Activated CD8-positive, alpha-beta memory T cell treated with anti-CD3 and anti-CD28 coated beads for 1 hour (primary cell): ENCODE measurements at places on chromosomes 7 and 10.

GRCh38 chr7:149662591-149663095, 110.7 kb downstream of the ZNF467 start:
- DNase-seq: peak; percentile 11

DNA sequence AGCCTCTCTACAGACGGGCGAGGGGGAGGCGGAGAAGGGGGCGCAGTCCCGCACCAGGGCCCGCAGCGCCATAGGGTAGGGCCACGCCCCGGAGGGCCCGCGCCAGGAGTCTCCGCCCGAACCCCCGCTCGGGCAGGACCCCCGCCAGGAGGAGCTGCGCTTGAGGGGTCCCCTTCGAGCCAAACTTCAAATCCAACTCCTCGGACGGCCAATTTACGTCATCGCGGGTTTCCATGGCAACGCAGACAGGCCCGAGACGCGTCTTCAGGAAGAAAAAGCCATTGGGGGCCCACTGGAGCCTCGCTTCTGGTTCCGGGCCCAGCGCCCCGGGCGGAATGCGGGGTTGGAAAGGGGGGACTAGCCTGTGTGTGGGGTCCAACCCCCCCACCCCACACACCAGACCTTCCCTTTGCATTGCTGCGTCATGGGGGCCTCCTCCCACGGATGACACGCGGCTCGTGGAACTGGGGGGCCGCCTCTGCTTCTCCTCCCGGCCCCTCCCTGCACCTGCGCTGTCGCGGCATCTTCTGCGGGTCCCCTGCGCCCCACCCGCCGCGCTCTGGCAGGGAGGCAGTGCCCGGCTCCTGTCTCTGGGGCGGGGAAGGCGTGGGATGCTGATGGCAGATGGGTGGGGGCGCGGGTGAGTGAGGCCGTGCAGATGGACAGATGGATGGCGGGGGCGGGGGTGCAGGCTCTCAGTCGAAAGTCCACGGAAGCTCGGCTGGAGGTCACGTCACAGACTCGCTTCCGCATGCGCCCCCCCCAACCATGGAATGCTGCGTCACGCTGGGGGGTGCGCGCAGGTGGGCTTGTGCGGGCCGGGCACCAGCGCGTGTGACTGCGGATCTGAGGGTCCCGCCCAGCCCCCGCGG, 1.2 kb downstream of the CALY start:
- peak; percentile 86 for DNase-seq

GRCh38 chr10:17101910-17102266, 27.7 kb downstream of the CUBN start:
- no peak for DNase-seq

DNA sequence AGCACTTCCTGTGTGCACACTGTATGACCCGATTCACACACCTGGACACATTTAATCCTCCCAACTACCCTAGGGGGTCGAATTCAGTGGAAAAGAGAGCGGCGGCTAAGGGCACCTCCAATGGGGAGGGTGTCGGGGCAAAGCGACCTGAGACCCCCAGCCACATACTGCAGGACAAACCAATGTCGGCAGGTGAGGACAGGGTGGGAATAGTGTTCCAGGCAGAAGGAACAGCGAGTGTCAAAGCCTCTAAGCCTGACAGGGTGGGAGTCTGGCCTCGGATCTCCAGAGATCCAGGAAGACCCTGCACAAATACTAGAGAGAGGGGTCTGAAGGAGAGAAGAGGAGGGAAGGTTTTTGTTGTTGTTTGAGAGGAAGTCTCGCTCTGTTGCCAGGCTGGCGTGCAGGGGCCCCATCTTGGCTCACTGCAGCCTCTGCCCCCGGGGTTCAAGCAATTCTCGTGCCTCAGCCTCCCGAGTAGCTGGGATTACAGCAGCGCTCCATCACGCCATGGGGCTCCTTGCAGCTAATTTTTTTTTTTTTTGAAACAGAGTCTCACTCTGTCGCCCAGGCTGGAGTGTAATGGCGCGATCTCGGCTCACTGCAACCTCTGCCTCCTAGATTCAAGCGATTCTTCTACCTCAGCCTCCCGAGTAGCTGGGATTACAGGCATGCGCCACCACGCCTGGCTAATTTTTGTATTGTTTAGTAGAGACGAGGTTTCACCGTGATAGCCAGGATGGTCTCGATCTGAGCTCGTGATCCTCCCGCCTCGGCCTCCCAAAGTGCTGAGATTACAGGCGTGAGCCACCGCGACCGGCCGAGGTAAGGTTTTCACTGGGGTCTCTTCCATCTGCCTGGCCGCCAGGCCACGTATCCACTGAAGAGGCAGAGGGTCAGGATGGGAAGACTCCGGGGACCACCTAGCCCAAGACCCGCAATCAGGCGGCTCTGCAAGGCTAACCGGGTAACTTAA, 1.2 kb upstream of the ARPC1B start:
- DNase-seq: no peak

- no peak for DNase-seq
Observed at GRCh38 chr10:98748298-98748697, 301.6 kb upstream of the HPS1 start.

- no peak for DNase-seq
Observed at GRCh38 chr7:111918461-111918860, 287.7 kb downstream of the DOCK4 start.

GRCh38 chr7:30717181-30717580, 34.8 kb upstream of the INMT start:
- DNase-seq: no peak

GRCh38 chr7:5552123-5552522, 128.5 kb upstream of the TNRC18 start:
- DNase-seq: no peak

- peak; percentile 4 for DNase-seq
Observed at GRCh38 chr7:95476904-95477594, 8.7 kb upstream of the ASB4 start.

- DNase-seq: no peak
Observed at GRCh38 chr10:11091517-11092102, 73.9 kb downstream of the CELF2 start.

- no peak for DNase-seq
Observed at GRCh38 chr7:80779456-80779855, 139.4 kb downstream of the SEMA3C start.

DNA sequence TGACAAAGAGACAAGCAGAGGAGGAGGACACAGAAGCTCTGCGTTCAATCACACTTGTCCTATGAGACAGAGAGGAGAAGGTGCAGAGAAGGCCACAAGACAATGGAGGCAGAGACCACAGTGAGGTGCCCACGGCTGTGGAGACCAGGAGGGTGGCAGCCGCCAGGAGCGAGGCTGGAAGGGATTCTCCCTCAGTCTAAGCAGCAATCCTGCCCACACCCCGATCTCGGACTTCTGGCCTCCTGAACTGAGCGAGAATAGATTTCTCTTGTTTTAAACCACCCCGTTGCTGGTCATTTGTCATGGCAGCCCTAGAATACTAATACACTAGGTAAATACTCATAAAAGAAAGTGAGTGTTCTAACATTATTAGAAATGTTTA, 92.1 kb downstream of the CYTH3 start:
- DNase-seq: no peak

GRCh38 chr7:31642681-31643115, 44.3 kb upstream of the PPP1R17 start:
- DNase-seq: no peak

GRCh38 chr10:83984256-83984640, 155.1 kb upstream of the GHITM start:
- no peak for DNase-seq

DNA sequence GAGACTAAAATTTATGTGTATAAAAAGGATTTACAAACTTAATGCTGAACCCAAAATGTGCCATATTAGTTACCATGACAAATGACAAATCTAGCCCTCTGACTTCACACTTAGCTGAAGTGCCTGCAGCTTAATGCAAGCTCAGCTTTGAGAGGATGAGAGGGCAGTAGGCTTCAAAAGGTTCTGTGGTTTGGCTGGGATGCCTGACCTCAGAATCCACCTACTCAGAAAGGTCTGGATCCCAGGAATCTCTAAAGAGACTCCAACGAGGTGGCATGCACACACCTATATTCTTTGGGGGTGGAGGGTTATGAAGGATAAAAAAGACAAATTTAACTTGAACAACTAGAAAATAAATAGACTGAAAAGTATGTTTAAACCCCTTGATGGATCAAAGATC, 213.4 kb downstream of the TAX1BP1 start:
- no peak for DNase-seq

- DNase-seq: no peak
Observed at GRCh38 chr7:55432939-55433784, 68.0 kb downstream of the LANCL2 start.

GRCh38 chr7:111734954-111735660, 172.8 kb upstream of the IMMP2L start:
- DNase-seq: no peak

- DNase-seq: no peak
Observed at GRCh38 chr7:22469371-22470143, 30.4 kb downstream of the STEAP1B start.

DNA sequence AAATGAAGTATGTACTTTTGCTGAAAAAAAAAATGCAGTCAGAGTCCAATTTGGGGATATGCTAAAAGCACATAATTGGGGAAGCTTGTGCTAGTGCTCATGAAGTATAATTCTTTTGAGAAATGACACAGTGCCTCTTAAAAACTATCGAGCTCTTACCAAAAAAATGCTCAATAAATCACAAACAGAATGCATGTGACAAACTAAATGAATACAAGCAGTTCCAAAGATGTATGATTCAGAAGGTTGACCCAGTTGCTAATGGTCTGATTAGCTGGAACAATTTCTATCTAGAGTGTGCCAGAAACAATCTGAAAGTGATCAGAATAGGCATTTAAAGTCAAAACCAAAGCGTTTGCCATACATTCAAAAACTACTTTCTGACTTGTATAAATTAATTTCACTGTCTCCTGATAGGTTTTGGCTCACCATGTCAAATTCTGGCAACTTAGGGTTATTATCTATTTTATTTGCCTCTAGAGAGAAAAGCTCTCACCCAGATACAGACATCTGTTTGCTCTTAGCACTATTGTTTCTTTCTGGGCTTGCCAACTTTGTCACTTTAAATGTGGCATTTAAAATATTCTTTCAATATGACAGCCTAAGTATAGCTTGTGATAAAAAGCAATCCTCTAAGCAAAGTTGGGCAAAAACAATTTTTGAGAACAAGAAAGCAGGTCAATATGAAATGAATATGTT, 114.7 kb upstream of the AHR start:
- DNase-seq: no peak

DNA sequence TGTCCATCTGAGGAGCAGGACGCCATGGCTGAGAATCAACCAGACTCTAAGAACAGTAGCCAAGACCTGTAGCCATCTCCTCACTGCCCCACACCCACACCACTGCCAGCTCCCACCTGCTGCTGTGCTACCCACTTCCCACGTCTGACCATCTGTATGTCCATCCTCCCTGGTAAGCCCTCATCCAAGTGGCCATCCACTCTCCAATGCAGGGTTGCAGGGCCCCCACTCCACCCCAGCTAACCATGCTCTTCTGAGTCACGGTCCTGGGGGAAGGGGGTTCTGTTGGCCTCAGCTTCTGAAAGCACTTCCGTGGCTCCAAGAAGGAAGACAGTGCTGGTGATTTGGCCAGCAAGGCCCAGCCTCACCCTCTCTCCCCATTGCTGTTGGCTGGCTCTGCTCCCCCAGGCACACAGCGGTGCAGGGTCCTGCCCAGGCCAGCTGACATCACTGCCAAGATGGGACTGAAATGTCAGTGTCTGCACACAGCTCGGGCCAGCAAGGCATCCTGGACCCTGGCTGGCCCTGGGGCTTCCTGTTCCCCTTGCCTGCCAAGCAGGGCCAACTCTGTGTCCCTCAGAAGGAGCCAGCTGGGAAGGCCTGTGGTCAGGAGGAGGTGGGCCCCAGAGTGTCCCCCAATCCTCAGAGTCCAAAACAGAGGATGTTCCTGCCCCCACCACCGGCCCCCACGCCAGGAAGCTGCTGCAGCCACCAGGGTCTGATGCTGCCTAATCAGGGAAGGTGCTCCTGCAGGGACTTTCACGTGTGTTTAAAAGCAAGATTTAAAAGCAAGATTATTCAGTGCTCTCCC, 17.5 kb downstream of the RASGEF1A start:
- no peak for DNase-seq

- no peak for DNase-seq
Observed at GRCh38 chr7:150989456-150989855, 1.4 kb upstream of the NOS3 start.

- DNase-seq: no peak
Observed at GRCh38 chr7:29607889-29608288, 44.3 kb downstream of the PRR15 start.

GRCh38 chr10:52785418-52785817, 12.8 kb upstream of the MBL2 start:
- no peak for DNase-seq

GRCh38 chr10:49572594-49573114, 33.7 kb upstream of the ERCC6 start:
- DNase-seq: no peak

DNA sequence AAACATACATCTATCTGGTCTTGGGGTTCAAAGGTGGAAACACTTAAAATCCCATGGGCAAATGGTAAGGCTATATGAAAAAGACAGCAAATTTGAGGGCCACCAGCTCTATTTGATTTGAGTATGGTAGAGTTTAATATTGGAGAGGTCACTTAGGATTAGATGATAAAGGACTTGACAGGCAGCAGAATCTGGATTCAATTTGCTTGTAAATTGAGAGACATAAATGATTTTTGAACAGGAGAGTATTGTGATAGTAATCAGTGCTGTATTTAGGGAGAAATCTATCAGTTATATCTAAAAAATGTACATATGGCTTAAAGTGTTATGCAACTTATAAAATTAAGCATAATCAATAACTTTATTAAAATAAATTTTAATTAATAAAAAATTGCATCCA, 155.2 kb downstream of the SEMA3A start:
- DNase-seq: no peak

DNA sequence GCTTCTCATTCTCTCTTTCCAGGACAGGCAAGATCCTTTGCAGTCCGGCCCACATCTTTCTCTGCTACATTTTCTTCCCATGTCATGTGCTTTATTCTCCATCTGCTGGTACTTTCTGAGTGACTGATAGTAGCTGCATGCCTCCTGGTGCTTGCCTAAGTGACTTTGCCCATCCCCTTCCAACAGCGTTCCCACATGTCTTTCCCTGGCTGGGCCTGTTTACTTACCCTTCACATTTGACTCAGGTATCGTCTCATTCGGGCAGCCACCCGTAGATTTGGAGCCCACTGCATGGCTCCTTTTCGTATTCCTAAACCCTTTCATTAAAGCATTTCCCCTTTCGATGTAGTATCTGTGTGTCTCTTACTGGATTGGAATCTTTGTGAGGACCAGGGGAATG, 24.6 kb downstream of the TYW1 start:
- no peak for DNase-seq
